ENCODE measurements at places on chromosomes 2 and 18. TPM values are rescaled to one million over a fixed set of nuclear protein-coding genes. Genes with fewer than 3 reads are reported as not detected.

The FN1 gene
- 156 TPM for total RNA-seq

The CCBE1 gene
- 5.3 TPM for total RNA-seq

The SERPINB8 gene
- 2.1 TPM for total RNA-seq

The CRYBA2 gene
- not detected for total RNA-seq

The GBX2 gene
- 10.4 TPM for total RNA-seq

The SMC6 gene
- total RNA-seq = 32.8 TPM

The REG1B gene
- not detected for total RNA-seq

The NHEJ1 gene
- 10.1 TPM for total RNA-seq

The HOXD9 gene
- total RNA-seq = not detected

The MSH2 gene
- 83.7 TPM for total RNA-seq

The UPP2 gene
- total RNA-seq = 0.69 TPM
